Right ventricle myocardium inferior (tissue), 1 donor: ENCODE measurements at places on chromosomes 7 and 10.

DNA sequence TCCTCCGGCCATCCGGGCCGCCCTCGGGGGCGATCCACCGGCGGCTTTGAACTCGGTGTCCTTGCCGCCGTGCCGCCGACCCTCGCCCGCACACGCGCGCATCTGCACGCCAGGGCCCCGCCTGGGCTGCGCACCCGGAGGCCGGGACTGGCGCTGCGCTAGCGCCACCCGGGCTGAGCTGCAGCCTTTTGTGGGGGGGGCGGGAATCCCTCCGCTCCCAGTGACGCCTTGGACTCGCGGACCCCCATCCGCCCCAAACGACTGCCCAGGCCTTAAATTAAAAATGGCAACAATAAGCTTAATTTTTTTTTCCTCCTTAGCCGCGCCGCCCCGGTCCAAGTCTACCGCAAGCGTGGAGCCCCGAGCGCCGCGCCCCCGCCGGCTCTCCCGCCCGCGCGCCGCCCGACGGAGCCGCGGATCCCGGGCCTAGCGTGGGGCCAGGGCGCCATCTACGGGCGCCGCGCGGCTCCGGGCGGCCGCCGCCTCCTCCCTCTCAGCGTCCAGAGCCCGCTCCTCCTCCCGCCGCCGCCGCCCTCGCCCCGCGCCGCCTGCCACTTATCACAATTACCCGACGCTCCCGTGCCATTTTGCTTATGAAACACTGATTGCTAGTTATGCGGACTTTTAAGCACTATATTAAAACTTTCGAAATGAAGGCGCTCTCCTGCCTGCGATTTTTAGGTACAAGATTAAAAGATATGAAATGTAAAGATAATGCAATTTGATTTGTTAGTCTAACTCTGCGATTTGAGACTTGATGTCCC, 7.5 kb upstream of the EBF3 start:
- peak; percentile 77 for DNase-seq

DNA sequence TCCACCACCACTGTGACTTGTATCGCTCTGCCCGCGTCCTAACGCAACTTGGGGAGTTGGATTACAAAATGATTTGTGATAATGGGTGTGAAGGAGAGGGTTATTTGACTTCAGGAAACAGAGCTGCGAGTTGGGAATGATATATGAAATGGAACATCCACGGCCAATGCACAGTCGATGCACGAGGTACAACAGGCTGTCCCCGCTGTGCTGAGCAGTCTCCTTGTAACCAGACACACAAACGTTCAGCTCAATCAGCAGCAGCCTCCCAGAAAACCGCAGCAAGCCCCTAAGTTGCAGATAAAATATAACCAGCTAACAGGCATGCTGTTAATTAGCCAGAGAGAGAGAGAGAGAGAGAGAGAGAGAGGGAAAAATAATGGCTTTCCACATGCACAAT, 332.7 kb upstream of the MGMT start:
- no peak for DNase-seq

DNA sequence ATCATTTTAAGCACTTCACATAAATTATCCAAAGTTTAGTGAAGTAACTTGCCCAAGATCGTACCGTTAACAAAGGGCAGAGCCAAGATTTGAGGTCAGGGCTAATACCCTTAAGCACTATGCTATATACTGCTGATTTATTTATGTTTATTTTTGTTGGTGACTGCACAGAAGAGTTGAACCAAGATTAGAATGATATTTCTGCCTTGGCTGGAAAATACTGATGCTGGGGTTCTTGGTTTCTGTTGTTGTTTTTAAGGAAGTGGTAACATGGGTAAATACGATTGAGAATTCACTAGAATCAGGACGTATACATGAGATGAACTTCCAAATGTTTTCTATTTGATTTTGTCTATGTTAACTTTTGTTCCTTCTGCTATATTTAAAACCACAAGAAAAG, 9.3 kb downstream of the ADD3 start:
- no peak for DNase-seq

DNA sequence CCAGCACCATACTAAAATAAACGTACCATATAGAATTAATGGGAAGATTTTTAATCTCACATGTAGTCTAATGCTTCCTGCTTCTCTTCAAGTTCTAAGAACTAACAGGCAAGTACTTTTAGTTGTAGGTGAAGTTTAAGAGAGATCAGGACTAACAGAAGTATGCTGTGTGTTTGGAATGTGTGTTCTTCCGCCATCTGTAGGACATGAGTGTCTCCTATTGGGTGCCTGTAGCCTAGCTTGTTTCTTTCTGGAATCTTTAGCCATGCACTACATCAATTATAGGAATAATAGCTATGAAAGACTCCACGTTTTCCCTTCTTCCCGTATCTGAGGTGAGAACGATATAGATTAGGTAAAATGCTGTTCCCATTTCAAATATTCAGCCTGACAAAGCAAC, 140.2 kb upstream of the AHR start:
- DNase-seq = no peak

- DNase-seq = no peak
These were observed 882 bp upstream of the LRRC61 start for GRCh38 chr7:150322114-150322832.

- DNase-seq = no peak
These were observed 158.2 kb upstream of the PRKCQ start for GRCh38 chr10:6738112-6738768.
